ENCODE measurements at places on chromosomes 3 and 15.

GRCh38 chr3:122364490-122364889 lies 18.5 kb downstream of the MIX23 start:
- DNase-seq: no peak

DNA sequence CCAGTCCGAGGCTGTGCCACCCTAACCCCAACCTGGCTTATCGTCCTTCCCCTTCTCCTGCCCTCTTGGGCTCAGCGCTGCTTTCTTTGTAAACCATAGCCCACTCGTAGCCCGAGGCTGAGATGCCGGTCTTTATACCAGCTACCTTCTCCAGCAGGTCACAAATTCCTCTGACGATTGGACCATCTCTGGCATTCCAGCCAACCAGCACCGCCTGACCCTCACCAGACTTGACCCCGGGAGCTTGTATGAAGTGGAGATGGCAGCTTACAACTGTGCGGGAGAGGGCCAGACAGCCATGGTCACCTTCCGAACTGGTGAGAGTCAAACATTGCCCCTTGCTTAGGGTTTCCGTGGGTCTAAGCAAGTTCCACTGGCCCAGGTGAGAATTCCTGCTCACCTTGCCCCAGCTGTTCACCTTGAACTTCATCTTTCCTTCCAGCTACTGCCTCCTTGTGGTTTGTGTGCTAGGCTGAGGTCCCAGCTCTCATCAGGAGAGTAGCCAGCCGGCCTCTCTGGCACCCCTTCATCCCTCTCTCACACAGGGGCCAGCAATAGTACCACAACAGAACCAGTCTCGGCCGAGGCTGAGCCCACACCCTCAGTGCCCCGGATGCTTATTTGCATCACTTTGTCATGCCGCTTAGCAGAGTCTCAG lies 66.7 kb downstream of the BOC start:
- DNase-seq: no peak

DNA sequence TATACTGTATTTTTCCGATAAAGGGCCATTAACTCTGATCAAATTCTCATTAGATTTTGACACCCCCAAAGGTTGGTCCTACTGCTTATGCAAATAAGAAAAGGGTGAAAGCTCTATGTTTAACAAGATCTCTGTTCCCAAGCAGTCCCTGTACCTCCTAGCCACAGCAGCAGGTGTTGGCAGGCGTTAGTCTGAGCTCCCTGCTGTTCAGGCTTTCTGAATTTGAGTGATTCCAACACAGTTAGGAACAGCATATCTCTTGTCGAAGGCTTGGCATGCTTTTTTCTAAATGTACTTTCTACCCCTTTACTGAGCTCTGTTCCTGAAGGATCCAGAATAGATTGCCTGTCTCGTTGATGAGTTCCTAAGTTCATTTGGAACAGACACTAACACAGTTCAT lies 42.3 kb downstream of the MITF start:
- no peak for DNase-seq

DNA sequence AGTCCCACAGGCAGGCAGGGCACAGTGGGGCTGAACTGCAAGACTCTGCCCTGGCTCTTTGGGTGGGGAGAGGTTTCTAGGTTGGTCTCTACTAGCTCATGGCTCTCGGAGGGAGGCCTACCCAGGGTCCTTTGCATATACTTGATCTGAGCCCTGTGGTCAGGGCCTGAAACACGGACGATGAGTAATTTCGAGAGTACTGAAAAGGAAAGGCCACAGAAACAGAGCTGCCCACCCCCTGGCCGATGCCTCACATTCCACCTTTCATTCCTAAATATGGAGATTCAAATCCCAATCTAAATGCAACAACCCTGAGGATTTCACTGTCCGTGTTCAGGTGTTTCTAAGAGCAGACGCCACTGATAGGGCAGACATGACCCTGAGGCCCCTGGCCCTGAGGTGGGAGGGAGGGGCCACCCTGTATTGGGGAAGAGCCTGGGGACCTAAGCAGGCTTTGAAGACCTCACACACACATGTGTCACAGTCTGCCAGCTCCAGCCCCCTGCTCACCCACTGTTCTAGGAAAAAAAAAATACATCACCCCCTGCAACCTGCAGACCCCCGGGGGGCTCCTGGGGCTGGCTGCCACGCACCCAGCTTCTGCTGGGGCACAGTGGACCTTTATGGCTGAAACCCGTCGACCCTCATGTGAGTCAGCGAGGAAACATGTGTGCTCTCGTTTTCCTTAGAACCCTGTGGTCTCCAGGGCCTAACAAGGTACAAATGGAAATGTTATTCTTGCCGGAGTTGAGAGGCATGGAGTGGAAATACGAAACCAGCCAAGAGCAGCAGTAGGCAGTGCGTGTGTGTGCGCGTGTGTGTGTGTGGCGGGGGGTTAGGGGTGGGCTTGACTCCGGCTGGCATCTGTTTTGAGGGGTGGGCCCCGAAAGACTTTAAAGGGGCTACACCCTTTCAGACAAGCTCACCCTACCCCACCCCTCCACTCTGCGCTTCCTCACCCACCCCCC lies 112.7 kb downstream of the CHSY1 start:
- DNase-seq: no peak

- DNase-seq: no peak
These were observed 259.9 kb downstream of the IL20RB start for GRCh38 chr3:137217733-137218132.

GRCh38 chr3:97862582-97862981 lies 40.8 kb downstream of the CRYBG3 start:
- no peak for DNase-seq

DNA sequence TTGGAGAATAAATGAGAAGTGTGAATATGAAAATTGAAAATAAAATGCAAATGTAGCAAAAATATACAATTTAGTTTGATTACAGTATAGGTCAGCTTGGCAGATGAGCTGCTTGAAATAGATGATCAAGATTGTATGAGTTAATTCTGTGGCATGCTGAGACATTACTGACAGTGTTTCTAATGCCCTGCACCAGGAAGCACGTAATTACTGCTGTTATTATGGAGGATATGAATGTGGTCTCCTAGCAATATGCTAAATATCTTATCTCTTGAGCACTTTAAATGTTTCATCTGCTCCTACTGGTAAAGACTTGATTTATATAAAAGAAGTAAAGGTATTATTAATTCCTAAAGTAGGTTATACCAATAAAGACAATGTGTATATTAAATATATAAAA lies 1015.5 kb downstream of the PLOD2 start:
- DNase-seq: no peak

- peak; percentile 72 for DNase-seq
These were observed 104.2 kb upstream of the RAD18 start for GRCh38 chr3:9067352-9067975.

- DNase-seq: no peak
These were observed 77.1 kb downstream of the SEMA6D start for GRCh38 chr15:47794252-47794914.

GRCh38 chr3:98902351-98902740 lies 851 bp upstream of the DCBLD2 start:
- DNase-seq: no peak

- DNase-seq: no peak
These were observed 39.6 kb downstream of the GOLM2 start for GRCh38 chr15:44328135-44328534.

- no peak for DNase-seq
These were observed 27.6 kb downstream of the NDUFB4 start for GRCh38 chr3:120623727-120624093.

DNA sequence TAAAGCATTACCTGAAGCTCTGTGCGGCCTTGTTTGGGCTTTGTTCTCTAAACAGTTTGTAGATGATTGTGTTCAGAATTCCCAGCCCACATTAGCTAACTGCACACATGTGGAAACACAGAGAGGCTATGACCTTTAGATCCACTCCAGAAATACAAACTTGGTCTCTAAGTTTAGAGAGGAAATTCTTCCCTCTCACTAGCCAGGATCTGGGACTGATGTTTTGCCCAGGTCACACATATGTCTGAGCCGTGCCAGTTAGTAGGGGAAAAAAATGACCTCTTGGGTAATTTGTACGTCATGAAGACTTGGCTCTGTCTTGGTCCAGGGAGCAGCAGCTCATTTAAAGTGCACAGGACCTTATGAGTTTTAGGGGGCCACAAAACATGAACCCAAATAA lies 223.1 kb downstream of the RBMS3 start:
- no peak for DNase-seq

GRCh38 chr3:124257336-124257864 lies 265.5 kb upstream of the ROPN1 start:
- DNase-seq: peak; percentile 32

GRCh38 chr15:66734961-66735908 lies 33.2 kb downstream of the SMAD6 start:
- no peak for DNase-seq

GRCh38 chr3:89606151-89606550 lies 498.7 kb downstream of the EPHA3 start:
- no peak for DNase-seq

- DNase-seq: peak; percentile 21
These were observed 432 bp upstream of the RAD54L2 start for GRCh38 chr3:51538115-51538458.

DNA sequence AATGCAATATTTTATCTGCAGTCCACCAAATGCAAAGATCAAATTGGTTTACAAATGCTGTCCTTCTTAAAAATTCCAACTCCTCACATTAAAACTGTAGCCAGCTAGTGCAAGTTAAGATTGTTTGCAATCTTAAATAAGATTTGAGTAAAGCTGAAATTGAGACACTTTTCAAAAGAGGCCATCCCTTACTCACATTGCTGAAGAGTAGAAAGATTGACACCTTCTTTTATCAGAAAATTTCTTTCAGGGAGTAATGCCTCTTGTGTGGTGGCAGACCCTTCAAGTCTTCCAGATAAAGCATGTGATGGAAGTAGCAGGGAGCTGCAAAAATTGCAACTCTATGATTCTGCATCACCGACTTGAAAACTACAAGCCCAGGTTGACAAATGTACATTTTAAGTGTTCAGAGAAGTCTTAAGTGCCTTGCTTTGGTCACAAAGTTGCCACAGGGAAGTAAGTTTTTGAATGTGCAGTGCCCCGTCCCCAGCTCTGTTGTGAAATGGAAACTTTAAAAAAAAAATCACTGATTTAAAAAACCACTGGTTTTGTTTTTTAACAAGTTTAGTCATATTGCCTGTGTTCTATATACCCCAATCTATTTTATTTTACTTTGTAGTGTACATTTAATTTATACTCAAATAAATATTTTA lies 12.6 kb downstream of the CD86 start:
- DNase-seq: peak; percentile 33

DNA sequence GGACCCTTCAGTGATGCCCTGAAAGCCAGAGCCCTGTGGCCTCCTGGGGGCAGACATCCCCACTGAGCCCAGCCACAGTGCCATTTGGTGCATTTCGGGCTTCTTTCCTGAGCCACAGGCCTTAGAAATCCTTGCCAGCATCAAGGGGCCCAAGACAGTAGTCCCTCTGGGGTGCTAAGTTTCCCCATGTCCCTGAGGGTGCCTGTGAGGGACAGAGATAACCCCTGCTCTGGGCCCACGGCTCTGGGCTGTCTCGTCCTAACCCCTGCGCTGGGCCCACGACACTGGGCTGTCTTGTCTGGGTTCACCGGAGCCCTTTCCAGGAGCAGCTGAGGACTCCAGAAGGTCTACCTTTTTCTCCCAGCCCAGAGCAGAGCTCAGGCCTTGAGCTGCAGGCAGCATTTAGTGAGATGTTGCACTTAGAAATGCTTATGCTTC lies 45.1 kb upstream of the FGD5 start:
- DNase-seq: no peak

DNA sequence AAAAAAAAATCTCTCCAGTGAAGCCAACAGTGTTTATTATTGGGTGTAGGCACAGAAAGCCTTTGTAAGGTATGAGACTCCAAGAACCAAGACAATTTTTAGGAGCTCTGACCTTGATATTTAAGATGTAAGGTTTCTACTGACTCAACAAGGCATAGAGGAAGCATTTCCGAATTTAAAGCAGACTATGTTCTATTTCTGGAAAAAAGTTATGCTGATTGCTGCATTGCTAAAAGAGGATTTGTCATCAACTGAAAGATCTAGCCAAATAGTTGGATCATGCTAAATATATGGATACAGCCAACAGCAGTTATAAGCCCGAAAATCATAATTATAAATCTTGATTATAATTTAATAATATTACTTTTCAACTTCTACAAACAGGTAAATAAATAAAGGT lies 53.3 kb upstream of the MELTF start:
- no peak for DNase-seq

- no peak for DNase-seq
These were observed 193.7 kb upstream of the AZI2 start for GRCh38 chr3:28542351-28542750.

DNA sequence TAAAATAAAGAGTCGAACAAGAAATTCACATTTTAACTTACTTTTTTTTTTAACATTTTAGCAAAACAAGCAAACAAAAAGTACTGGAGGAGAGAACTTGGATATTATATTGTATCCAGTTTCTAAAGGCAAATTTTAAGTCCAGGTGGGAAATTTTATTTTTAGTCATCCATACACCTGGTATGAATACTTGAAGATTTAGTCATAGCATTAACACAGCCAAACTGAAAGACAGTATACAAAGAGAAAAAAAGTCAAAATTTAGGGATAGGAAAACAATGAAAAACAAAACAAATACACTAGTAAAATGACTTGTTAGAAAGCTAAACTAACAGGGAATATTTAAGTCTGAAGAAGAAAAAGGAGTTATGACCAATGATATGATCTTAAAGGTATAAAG lies 69.1 kb downstream of the PROS1 start:
- no peak for DNase-seq

DNA sequence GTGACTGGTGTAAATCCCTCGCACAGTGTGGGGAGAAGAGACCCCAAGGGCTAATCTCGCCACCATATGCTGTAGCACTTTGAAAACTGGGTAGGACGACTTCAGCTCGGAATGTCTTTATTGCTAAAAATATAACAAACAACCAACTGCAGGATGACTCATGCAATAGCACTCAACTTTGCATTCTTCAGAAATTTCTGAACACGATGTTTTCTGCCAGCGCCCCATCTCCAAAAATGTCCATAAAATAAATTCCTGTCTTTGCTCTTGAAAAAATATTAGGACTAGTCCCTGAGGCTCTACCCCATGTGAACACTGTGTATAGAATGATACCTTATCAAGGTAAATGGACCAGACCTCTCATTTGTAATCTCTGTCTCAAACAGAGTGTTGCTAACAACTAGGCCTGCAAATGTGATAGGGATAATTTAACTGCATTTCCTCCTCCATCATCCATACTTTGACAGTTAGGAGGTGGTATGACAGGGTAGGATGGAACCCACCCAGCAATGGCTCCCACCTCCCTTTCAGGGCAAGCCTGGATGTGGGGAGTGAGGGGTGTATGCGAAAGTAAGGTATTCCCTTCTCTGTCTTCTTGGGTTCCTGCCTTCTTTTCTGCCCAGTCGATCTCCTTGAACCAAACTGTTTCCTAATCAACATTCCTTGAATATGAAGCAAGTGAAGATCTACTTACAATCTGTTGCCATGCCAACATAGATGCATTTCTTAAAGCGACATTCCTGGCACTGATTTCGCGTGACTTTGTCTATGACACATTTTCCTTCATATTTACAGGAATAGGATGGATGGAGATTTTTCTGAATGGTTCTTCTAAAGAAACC lies 201.1 kb downstream of the NR1D2 start:
- DNase-seq: no peak

- no peak for DNase-seq
These were observed 120.8 kb downstream of the RFTN1 start for GRCh38 chr3:16392717-16393116.

- DNase-seq: no peak
These were observed 41.4 kb upstream of the CCR4 start for GRCh38 chr3:32909999-32910398.

- no peak for DNase-seq
These were observed 43.4 kb downstream of the SEMA3G start for GRCh38 chr3:52401551-52401950.
